Thymus (tissue), 14 donors: ENCODE measurements at places on chromosomes 13 and 19. TPM values are rescaled to one million over a fixed set of nuclear protein-coding genes. Genes with fewer than 3 reads are reported as not detected.

DNA sequence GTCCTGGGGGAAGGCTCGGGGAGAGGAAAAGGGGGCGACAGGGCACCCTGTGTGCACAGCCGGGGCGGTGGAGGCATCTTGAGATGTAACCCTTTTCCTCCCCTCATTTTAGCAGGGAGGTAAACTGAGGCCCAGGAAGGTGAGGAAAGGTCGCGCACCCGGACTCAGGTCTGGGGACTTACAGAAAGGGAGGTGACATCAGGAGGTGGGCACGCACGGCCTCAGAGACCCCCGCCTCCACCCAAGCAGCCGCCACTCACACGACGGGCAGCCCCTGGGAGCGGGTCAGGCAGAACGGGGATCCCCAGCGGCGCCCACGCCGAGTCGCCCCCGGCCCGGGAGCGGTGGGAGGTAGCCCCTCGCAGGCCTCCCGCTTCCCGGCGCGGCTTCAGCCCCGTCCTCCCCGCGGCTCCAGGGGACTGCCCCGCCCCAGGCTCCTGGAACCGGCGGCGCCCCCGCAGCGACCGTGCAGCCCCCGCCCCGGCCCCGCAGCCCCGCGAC is 477 bp downstream of the PIP5K1C start:
- DNase-seq: no peak

GRCh38 chr19:55686311-55687050 is 11.5 kb downstream of the EPN1 start:
- DNase-seq: no peak

GRCh38 chr19:55913643-55914268 is 18.4 kb downstream of the NLRP13 start:
- DNase-seq: no peak

ZNF541 gene
- 0.39 TPM for polyA plus RNA-seq

- DNase-seq: no peak
Measured at GRCh38 chr13:34343413-34343940, 525.5 kb downstream of the RFC3 start.

DNA sequence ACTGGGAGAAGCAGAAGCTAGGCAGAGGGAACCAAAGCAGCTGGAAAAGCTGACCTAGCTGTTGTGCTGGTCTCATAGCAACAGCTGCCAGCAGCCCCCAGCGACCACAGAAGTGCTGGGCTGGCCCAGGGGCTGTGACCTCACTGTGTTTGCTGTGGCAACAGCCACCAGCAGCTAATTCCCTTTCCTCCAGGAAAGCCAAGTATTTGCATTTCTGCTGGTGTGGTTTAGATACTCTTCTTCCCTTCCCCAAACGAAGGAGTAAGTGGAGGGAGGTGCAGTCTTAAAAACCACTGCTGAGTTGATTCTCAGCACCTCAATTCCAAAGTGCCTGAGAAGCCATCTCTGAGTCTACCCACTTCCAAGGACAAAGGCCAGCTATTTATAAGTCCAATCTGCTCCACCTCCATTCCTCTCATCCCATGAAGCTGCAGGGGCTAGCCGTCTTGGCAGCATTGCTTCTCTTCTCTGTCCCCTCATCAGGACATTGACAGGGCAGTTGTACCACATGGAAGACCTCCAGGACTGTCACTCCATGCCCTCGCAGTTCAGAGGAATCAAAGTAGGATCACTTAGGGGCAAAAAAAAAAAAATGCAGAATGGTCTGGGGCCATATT is 11.5 kb upstream of the CCDC97 start:
- no peak for DNase-seq

GRCh38 chr13:44908266-44908665 is 81.0 kb downstream of the NUFIP1 start:
- no peak for DNase-seq
